Adrenal gland (tissue), 19 donors: ENCODE measurements at places on chromosomes 3 and 15.

- no peak overlapping the region for H3K27ac ChIP-seq
- no peaks in the 10 kb centered on the region for H3K4me1 ChIP-seq
- no peaks in the 10 kb centered on the region for H3K36me3 ChIP-seq
Measured at GRCh38 chr3:24943961-24944360, 449.3 kb upstream of the THRB start.

- no peaks in the 10 kb centered on the region for H3K27me3 ChIP-seq
- no peaks in the 10 kb centered on the region for H3K36me3 ChIP-seq
- H3K4me1 ChIP-seq: no peaks in the 10 kb centered on the region
- no peak for DNase-seq
- no peak overlapping the region for H3K27ac ChIP-seq
Measured at GRCh38 chr3:29212789-29213433, 68.0 kb upstream of the RBMS3 start.

DNA sequence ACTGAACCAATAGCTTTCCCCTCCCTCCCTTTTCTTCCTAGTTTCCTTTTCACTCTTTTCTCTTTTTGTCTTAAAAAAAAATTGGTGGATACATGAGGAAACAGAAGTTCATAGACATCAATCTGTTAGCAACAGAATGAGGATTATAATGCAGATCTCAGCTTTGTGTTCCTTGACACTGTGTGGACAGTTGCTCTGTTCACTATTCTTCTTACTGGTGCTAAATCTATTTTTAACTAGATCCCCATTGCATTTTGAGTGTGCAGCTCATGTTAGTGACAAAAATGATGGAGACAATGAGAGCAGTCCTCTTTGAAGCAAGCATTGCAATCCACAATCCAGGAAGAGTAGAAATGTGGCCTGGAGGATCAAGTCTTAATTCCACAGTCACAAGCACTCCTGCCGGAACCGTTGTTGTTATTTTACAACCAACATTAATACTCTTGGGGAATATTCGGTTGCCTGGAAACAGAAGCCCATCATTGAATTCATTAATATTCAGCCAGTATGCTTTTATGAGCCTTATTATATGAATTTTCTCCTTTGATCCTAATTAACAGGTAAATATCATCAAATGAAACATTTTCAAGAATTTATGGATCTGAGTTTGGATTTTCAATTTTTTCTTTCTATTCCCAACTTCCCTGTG lies 1016.8 kb downstream of the NTRK3 start:
- no peaks in the 10 kb centered on the region for H3K4me1 ChIP-seq
- no peaks in the 10 kb centered on the region for H3K36me3 ChIP-seq
- H3K4me3 ChIP-seq: no peak overlapping the region

GRCh38 chr3:113607219-113607596 lies 74.9 kb downstream of the SIDT1 start:
- H3K4me1 ChIP-seq: no peaks in the 10 kb centered on the region
- no peak overlapping the region for H3K27ac ChIP-seq
- no peak for DNase-seq
- H3K36me3 ChIP-seq: no peaks in the 10 kb centered on the region
- H3K4me3 ChIP-seq: no peak overlapping the region

DNA sequence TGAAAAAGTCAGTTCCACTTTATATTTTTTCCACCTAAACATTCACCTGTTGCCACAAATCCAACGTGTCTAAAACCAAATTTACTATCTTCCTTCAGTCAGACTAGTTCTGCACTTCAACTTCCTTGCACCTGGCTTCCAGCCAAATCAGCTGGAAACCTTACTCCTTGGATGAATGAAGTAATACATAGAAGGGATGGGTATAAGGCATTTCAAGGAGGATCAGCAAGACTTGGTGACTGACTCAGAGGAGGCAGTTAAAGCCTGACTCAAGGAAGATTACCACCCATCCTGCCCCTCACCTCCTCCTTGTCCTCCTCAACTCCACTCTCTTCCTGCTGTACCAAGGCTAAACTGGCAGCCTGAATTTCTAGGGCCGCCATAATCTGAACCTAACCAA lies 37.1 kb downstream of the QTRT2 start:
- H3K4me1 ChIP-seq: no peaks in the 10 kb centered on the region
- no peak for DNase-seq
- H3K36me3 ChIP-seq: no peaks in the 10 kb centered on the region
- H3K4me3 ChIP-seq: no peak overlapping the region

- peaks cover 11% of the 10 kb centered on the region for H3K4me1 ChIP-seq
- H3K27me3 ChIP-seq: no peaks in the 10 kb centered on the region
- no peaks in the 10 kb centered on the region for H3K36me3 ChIP-seq
- no peak for DNase-seq
Measured at GRCh38 chr15:98715401-98715800, 67.1 kb downstream of the IGF1R start.

GRCh38 chr15:85570336-85570735 lies 189.9 kb downstream of the AKAP13 start:
- H3K4me1 ChIP-seq: no peaks in the 10 kb centered on the region
- H3K4me3 ChIP-seq: no peak overlapping the region
- H3K36me3 ChIP-seq: no peaks in the 10 kb centered on the region
- DNase-seq: no peak
- H3K27ac ChIP-seq: peak overlapping the region; percentile 66
- no peaks in the 10 kb centered on the region for H3K27me3 ChIP-seq

DNA sequence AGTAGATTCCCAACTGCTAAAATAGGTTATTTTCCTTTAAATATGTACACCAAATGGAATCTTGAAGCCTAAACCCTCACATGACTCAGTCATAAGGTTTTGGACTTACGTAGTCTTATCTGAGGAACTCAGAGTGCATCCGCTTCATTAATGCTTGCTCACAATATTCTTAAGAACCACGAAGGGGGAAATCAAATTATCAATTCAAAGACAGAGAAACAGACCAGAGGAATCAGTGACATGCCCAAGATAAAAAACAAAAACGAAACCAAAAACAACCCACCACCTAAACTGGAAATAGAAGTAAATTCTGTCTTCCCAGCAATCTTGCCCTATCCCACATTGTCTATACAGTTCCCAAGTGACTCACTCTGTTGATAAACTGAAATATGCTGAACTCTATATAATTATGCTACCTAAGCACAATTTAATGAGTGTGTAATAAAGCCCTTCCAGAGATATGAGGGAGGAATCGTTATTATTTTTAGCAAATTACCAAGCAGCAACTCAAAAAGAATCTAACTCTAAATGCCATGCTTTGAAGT lies 135.4 kb upstream of the CBLB start:
- peak overlapping the region; percentile 90 for H3K27ac ChIP-seq
- no peaks in the 10 kb centered on the region for H3K36me3 ChIP-seq
- no peaks in the 10 kb centered on the region for H3K27me3 ChIP-seq
- H3K4me3 ChIP-seq: no peak overlapping the region
- peaks cover 5% of the 10 kb centered on the region for H3K4me1 ChIP-seq
- no peak for DNase-seq

DNA sequence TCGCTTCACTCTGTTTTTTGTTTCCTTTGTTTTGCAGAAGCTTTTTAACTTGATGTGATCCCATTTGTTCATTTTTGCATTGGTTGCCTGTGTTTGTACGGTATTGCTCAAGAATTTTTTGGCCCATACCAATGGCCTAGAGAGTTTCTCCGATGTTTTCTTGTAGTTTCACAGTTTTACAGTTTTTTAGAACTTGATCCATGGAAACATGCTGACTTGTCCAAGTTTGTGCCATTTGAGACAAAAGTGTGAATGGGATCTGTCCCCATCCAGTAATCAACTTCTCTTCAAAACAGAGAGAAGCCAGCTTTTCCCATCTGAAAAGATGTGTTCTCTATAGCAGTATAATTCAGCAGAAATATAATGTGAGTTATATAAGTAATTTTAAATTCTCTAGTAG lies 266.5 kb upstream of the LRTM1 start:
- no peaks in the 10 kb centered on the region for H3K4me1 ChIP-seq
- no peak overlapping the region for H3K27ac ChIP-seq
- DNase-seq: no peak
- H3K36me3 ChIP-seq: no peaks in the 10 kb centered on the region

DNA sequence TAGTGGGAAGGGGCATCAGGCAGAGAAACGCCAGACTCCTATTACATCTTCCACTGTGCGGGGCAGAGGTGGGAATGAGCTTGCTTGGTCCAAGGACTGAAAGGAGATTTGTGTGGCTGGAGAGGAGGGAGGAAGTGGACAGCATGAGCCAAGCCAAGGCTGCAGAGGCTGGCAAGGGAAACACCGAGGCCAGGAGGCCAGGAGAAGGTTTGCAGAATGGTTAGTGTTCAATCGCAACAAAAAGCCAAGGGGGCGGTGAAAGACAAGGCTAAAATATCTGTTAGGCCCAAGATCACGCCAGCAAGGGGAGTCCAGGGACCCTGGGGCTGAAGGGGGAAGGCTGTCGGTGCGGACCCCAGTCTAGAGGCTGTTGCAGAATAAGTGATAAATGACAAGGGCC lies 75.8 kb downstream of the CPN2 start:
- no peaks in the 10 kb centered on the region for H3K36me3 ChIP-seq
- H3K27ac ChIP-seq: peak overlapping the region; percentile 88
- H3K4me3 ChIP-seq: no peak overlapping the region
- H3K27me3 ChIP-seq: no peaks in the 10 kb centered on the region
- peak; percentile 42 for DNase-seq
